ENCODE measurements at places on chromosomes 1 and 21.

DNA sequence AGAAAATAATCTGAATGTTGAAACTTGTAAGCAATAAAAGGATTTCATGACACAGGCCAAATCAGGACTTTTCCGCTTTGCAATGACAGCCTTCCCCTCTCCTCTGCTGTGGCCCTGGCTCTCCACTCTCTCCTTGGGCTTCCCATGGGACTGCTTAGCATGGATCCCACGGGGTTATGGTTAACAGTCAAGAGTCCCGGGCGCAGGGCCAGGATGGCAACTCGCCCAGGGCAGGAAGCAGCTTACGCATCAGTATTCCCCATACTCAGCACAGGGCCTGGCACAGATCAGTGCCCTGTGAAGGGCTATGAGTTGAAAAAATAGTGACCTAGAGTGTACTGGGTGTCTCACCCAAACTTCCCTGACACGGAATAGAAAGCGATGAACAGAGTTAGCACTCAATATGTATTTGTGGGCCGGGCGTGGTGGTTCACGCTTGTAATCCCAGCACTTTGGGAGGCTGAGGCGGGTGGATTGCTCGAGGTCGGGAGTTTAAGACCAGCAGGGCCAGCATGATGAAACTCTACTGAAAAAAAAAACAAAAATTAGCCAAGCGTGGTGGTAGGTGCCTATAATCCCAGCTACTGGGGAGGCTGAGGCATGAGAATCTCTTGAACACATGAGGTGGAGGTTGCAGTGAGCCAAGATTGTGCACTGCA is 29.1 kb upstream of the GRHL3 start:
- DNase-seq, result peak; percentile 37

DNA sequence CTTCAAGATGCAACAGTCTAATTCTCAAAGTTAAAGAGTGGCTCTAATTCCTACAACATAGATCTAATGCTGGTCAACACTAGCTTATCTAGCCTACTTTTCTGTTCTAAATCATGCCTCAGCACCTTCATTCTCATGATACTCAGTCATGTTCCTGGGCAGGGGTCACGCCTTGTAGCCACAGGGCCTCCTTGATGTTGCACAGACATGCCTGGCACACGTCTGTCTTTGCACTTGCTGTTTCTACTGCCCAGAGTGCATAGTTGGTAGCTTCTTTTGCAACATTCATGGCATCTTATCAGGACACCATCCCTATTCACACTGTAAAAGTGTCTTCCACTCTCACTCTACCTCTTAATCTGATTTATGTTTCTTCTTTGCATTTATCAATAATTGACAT is 76.6 kb downstream of the TBX15 start:
- no peak for DNase-seq

GRCh38 chr1:96472471-96472870 is 249.1 kb upstream of the PTBP2 start:
- no peak for DNase-seq

DNA sequence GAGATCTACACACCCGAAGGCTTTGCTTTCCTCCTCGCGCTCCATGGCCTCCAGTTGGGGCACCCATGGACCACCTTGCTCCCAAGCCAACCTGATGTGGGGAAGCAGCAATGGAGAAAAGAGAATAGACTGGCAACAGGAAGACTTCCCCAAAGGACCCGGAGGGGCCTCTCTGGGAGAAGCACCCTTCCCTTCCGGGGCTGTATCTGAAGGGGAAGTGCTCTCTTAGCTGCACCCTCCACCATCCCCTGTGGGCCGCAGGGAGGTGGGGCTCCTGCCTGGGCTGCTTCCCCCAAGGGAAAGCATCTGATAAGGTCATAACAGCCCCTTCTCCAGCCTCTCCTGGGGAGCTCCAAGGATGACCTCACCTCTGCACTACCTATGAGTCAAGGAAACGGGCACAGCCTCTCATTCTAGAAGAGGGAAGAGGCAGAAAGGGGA is 100.2 kb downstream of the RIPK4 start:
- no peak for DNase-seq

DNA sequence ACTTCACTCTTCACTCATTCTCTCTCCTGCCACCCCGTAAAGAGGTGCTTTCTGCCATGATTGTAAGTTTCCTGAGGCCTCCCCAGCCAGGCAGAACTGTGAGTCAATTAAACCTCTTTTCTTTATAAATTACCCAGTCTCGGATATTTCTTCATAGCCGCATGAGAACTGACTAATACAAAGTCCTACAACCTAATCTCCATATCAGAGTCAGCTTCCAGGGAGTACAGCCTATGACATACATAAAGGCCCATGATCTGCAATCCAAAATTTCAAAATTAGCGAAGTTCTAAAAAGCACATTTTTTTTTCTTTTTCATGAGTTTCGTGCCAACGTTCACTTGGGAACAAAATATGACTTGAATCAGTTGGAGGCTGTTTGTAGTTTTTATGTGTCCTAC is 256.9 kb upstream of the DUSP10 start:
- DNase-seq, result no peak

GRCh38 chr1:99707535-99708142 is 58.8 kb downstream of the FRRS1 start:
- DNase-seq, result peak; percentile 41

DNA sequence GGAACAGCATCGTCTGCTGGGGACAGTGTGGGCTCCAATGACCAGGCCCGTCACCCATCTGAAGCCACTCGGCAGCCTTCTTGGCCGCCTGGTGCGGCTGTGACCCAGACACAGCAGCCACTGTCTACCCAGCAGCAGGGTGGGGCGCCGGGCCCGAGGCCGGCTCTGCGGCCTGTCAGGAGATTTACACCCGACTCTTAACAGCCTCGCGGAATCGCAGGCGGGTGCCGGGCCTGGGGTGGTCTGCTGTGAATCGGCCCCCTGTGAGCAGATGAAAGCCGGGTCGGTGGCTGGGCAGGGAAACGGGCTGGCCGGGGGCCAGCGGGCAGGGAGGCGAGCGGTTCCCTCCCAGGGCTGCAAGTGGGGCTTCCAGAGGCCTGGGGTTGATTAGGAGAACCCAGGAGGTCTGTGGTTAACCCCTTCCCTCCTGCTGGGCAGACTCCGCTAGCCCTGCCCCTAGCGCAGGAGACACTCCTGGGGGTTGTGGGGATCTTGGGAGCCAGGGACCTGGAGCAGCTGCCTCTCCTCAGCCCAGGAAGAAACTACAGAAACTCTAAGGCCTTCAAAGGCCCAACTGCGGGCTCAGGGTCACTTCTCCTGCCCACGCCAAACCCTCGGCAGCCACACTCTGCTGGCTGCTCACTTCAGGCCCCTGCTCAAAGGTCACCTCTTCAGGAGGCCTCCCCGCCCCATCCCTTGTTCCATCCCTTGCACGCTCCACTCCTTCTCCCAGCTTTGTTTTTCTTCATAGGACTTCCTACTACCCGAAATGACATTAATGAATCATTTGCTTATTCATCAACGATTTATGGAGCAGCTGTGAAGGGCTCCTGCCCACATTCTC is 15.6 kb downstream of the RUNX3 start:
- no peak for DNase-seq

DNA sequence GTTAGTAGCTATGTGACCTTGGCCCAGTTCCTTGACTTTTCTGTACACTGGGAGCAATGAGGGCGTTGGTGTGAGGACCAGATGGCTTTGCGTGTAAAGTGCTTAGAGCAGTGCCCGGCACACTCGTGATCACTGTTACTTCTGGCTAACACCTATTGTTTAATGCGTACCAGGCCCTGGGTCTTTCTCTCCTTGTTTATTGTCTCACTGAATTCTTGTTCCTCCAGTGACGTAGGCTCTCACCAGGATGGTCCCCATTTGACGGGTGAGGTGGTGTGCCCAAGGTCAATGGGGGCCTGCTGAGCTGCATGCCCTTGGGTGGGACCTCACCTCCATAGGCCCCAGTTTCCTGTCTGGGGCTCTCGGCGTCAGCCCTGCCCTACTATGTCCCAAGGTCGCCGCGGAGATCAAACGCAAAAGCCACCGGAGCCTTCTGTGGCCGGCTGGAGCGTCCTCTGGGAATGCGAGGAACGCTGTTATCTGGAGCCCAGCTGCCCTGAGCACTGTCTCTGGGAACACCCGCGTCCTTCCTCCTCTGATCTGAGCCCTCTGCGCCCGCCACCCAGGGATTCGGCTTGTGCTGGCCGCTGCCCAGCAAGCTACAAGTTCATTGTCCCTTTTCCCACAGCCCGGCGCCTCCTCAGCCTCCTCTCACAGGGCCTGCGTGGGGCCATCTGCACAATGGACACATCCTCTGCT is 28.9 kb downstream of the ALPL start:
- no peak for DNase-seq

DNA sequence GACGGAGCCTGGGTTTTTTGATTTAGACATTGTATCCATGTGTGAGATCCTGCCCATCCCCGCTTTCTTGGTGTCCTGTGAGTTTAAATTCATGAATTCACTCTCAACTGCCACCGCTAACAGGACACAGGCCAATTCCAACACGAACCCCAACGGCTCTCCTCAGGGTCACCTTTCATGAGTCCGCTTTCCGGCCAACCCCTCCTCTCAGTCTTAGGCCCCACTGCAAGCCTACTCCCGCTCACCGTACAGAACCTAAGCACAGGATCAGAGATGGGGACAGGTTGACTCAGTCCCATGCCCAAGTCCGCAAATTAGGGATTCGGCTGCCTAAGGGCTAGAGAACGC is 238 bp upstream of the SCP2 start:
- no peak for DNase-seq

- no peak for DNase-seq
These were observed 57.3 kb downstream of the OBSCN start for GRCh38 chr1:228265167-228265566.

DNA sequence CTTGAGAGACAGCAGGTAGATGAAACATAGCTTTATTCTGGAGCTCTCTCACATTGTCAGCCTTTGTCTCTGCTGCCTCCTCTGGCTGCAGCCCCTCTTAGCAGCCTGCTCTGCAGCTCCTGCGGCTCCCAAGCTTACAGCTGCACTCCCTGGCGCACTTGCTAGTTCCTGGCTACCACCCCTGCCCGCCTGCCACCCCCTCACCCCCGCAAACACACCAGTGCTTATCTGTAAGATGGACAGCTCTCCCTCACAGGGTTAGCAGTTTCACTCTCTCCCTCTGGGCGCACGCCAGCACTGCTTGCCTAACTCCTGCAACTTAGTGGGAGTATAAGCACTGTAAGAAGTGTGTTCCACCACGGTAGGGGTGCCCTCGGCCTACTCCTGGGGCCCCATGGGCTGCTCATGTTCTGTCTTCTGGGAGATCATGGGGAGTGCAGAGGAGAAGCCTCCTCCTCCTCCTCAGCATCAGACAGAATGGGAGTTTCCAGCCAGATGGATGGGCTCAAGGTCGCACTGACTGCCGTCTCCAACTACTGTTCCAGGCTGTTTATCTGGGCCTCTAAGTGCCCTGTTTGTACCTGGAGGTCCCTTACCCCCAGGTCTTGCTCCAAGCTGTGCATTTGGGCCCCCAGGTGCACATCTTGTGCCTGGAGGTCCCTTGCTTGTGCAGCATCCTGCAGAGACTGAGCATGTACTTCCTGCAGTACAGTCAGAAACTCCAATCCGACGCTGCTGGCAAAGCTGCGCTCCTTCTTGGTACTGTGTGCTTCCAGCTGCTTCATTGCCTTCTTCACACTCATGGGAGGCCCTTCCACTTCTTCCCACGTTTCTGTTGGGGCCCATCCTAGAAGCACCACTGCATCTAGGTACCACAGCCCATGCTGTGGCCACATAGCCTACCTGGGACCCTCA is 1388.1 kb downstream of the AMY1C start:
- DNase-seq, result peak; percentile 82

GRCh38 chr21:40792691-40793456 is 54.1 kb downstream of the DSCAM start:
- no peak for DNase-seq

DNA sequence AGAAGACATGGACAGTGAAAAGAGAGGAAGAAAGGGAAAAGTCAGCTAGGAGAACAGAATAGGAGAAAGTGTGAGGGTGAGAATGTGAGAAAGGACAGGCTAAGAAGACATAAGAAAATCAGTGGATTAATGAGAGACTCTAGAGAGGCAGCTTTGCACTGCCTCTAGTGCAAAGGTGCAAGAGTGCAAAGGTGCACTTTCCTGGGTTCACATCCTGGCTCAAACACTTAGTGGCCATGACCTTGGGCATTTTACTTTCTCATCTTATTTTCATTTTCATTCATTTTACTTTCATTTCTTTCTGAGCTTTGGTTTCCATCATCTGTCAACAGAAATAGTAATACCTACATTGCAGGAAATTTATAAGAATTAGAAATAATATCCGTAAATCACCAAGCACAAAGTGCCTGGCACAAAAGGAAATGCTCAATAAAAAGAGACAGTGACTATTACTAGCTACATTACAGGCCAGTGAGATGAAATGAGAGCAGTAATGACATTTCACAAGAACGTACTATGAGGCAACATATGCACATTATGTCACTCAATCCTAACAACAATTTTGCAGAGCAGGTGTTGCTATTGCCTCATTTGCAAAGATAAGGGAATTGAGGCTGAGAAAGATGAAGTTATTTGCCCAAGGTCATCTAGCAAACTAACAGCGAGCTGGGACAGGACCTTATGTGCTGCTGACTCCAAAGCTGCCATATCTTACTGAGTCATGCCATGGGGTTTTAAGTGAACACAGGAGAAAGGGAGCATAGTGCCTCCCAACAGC is 107.0 kb upstream of the TLR5 start:
- no peak for DNase-seq

DNA sequence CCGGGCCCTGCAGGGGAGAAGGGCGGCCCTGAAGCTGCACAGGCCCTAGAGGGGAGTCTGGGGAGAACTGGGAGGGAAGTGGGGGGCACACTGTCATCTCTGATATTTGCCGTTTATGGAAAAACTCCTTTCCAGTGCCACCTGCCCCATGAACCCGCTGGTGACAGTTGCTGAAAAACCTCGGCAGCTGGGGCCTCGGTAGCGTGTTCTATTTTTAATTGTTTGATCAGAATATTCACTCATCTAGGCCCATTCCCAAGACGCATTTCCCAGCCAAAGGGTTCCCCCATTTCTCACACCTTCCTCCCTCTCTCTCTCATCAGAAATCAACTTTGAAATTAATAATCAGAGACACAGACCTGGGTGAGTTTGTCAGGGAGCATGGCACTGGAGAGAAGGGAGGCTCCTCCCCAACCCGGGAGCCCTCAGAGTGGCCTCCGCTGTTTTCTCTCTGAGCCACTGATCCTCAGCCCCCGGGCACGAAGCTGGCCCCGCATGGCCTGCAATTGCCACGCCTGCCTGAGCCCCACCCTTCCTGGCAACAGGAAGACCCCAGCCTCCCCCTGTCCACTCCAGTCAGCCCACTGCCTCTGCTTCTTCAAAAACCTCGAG is 111.1 kb downstream of the CASZ1 start:
- DNase-seq, result peak; percentile 66

Measured in SHP77 (cell line).